ENCODE measurements at places on chromosomes 12 and 14.

DNA sequence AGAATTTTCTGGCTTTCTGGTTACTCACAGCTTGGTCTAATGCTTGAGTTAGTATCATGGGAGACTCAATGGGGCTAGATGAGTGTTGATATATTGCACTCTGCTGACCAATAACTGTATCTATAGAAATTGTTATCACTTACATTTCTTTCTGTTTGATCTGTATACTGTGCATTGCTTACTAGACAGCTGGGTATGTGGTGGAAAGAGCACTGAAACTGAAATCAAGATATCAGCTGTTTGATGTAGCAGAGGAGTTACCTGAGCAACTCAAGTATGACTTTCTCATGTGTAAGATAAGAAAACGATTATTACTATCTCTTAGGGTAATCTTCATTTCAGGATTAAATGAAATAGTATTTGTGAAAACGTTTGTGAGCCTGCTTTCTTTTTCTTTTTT, 183.0 kb downstream of the SLC15A5 start:
- DNase-seq, result no peak

DNA sequence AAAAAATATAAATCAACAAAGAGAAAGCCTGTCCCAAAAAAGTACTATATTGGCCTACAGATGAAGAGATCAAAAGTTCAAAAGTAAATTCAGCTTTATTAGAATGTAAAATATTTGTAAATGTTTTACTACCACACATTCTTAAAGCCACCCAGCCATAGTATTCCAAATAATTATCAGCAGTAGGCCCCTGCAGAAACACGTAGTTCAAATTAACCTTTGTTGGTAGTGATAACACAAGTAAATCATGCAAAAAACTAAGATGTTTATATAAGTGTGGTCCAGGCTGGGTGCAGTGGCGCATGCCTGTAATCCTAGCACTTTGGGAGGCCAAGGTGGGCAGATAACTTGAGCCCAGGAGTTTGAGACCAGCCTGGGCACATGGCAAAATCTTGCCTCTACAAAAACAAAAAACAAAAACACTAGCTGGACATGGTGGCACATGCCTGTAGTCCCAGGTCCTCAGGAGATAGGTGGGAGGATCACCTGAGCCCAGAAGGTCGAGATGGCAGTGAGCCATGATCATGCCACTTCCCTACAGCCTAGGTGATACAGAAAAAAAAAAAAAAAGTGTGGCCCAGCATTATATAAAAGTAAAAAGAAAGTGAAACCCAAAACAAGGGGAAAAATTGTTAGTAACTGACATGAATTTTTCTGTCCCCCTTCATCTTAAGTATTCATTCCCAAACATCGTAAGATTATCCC, 17.9 kb downstream of the SPTLC2 start:
- DNase-seq, result no peak

- DNase-seq, result peak; percentile 17
Observed at GRCh38 chr12:5488626-5488955, 56.7 kb downstream of the NTF3 start.

DNA sequence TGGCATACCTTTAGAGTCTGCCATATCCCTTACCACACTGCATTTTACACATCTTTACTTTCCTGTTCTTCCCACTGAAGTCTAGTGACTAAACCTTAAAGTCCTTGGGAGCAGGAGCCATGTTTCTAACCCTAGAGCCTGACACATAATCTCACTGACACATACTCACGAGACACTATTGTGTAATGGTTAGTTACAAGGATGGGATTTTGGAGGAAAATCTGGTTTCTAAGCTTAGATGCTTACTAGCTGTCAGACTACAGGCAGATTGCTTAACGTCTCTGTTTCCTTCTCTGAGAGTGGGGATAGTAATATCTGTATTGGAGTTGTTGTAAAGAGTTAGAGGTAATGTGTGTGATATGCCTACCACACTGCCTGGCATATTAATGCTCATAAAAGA, 6.2 kb upstream of the DYRK4 start:
- DNase-seq, result peak; percentile 20

DNA sequence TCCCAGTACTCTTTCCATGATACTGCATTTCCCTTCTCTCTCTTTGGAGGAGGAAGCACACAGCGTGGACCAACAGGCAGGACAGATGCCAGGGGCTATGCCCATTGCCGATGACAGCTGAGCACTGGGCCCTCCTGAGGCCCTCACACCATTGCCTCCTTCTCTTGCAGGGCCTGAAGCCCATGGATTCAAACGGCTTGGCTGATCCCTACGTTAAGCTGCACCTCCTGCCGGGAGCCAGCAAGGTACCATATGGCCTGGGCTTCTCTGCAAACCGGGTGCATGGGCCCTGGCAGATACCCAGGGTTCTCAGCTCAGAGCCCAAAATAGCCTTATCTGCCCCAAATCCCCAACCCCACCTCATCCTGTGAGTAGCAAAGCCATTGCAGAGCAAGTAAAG, 25.2 kb upstream of the OAS1 start:
- no peak for DNase-seq

Data from fibroblast of lung (primary cell).